ENCODE measurements at places on chromosomes 3 and 15. TPM values are rescaled to one million over a fixed set of nuclear protein-coding genes. Genes with fewer than 3 reads are reported as not detected.

GRCh38 chr3:146130881-146131371 lies 30.1 kb downstream of the PLOD2 start:
- no peak for DNase-seq

The SPTSSB gene
- total RNA-seq: not detected

The GOLGA8G gene
- not detected for total RNA-seq

The LRTM1 gene
- not detected for total RNA-seq

All from dermis blood vessel endothelial cell (primary cell).